ENCODE measurements at places on chromosomes 13 and 19. TPM values are rescaled to one million over a fixed set of nuclear protein-coding genes. Genes with fewer than 3 reads are reported as not detected.

IZUMO2 gene
- not detected for polyA plus RNA-seq

NKPD1 gene
- polyA plus RNA-seq: 0.07 TPM

PPAN gene
- 61.4 TPM for polyA plus RNA-seq

MAST3 gene
- polyA plus RNA-seq: 5.0 TPM

KLF12 gene
- polyA plus RNA-seq: 0.86 TPM

LSM14A gene
- 76.4 TPM for polyA plus RNA-seq

KRTDAP gene
- 0.49 TPM for polyA plus RNA-seq

IGFL3 gene
- polyA plus RNA-seq: not detected

PLIN4 gene
- 3.7 TPM for polyA plus RNA-seq

GSX1 gene
- not detected for polyA plus RNA-seq

CYSLTR2 gene
- polyA plus RNA-seq: 0.51 TPM

NFKBIB gene
- 60.2 TPM for polyA plus RNA-seq

SLC6A16 gene
- 0.93 TPM for polyA plus RNA-seq

POSTN gene
- 9.3 TPM for polyA plus RNA-seq

ZNF57 gene
- 4.0 TPM for polyA plus RNA-seq

ZNF534 gene
- 0.08 TPM for polyA plus RNA-seq

CACNA1A gene
- 0.57 TPM for polyA plus RNA-seq

YJEFN3 gene
- polyA plus RNA-seq: 3.6 TPM

KLF5 gene
- 22.2 TPM for polyA plus RNA-seq

ZNF681 gene
- 0.58 TPM for polyA plus RNA-seq

ARHGEF1 gene
- 215 TPM for polyA plus RNA-seq

NLRP9 gene
- polyA plus RNA-seq: not detected

IGFL2 gene
- not detected for polyA plus RNA-seq
